ENCODE measurements at places on chromosomes 2 and 18.

- no peak for DNase-seq
Observed at GRCh38 chr2:218360453-218360852, 3.8 kb downstream of the CATIP start.

GRCh38 chr2:234963773-234964615 is 12.2 kb downstream of the SH3BP4 start:
- DNase-seq: no peak

DNA sequence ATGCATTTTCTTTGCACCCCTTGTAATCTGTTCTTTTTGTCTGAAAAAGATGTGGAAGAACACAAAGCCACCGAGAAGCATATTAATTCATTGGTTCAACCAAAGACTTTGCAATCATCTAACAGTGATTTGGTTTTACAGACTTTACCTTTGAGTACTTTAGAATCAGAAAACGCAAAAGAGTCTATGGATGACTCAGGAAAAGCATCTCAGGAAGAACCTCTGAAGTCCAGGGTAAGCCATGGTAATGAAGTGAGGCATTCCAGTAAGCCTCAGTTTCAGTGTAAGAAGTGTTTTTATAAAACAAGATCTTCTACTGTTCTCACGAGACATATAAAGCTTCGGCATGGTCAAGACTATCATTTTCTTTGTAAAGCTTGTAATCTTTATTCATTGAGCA is 35.2 kb downstream of the ZNF407 start:
- DNase-seq: no peak

DNA sequence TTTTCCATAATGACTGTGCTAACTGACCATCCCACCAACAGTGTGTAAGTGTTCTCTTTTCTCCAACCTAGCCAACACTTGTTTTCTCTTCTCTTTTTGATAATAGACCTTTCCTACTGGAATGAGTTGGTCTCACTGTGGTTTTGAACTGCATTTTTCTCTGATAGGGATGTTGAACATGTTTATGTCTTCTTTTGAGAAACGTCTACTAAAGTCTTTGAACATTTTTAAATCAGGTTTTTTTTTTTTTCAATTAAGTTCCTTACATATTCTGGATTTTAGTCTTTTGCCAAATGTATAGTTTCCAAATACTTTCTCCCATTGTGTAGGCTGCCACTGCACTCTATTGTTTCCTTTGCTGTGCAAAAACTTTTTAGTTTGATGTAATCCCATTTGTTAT is 405.5 kb upstream of the FIGN start:
- no peak for DNase-seq

DNA sequence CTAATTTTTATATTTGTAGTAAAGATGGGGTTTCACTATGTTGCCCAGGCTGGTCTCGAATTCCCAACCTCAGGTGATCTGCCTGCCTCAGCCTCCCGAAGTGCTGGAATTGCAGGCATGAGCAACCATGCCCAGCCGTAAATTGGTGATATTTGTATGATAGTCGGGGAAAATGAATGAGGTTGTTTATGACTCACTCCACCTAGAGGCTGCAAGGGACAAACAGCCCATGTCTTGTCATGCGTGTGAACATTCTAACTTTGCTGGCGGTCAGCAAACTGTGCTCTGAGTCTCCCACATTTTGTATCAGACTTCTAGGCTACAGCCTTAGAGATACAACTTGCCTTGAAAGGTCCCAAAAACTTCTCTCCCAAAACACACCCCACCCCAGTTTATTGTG is 133.5 kb upstream of the DTNA start:
- DNase-seq: no peak

- DNase-seq: peak; percentile 81
Observed at GRCh38 chr2:181456660-181457120, 496 bp upstream of the ITGA4 start.

GRCh38 chr18:54792079-54792478 is 36.2 kb upstream of the RAB27B start:
- no peak for DNase-seq

DNA sequence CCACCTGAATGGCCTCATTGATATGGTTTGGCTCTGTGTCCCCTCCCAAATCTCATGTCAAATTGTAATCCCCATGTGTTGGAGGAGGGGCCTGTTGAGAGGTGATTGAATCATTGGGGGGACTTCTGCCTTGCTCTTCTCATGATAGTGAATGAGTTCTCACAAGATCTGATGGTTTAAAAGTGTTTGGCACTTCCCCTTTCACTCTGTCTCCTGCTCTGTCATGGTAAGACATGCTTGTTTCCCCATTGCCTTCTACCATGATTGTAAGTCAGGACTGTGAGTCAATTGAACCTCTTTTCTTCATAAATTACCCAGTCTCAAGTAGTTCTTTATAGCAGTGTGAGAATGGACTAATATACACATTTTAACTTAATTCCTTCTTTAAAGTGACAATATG is 146.8 kb upstream of the KCNJ3 start:
- no peak for DNase-seq

GRCh38 chr2:3712831-3713503 is 9.6 kb downstream of the DCDC2C start:
- no peak for DNase-seq

- DNase-seq: no peak
Observed at GRCh38 chr2:59427980-59428379, 1125.5 kb downstream of the BCL11A start.

DNA sequence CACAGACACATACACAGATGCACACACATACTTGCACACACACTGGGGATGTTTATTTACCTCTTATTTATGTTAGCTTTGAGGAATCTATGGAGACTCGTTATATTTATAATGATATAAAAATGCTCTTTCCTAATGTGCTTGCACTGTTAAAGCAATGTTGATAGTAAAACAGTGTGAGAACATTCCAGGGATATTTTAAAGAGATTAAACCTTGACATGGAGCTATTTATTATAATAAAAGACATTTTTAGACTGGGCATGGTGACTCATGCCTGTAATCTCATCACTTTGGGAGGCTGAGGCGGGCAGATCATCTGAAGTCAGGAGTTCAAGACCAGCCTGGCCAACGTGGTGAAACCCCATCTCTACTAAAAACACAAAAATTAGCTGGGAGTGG is 557.3 kb upstream of the ZNF804A start:
- DNase-seq: no peak

- DNase-seq: no peak
Observed at GRCh38 chr2:226491112-226491511, 308.5 kb downstream of the IRS1 start.

GRCh38 chr2:230085201-230085600 is 16.5 kb upstream of the SLC16A14 start:
- DNase-seq: no peak

DNA sequence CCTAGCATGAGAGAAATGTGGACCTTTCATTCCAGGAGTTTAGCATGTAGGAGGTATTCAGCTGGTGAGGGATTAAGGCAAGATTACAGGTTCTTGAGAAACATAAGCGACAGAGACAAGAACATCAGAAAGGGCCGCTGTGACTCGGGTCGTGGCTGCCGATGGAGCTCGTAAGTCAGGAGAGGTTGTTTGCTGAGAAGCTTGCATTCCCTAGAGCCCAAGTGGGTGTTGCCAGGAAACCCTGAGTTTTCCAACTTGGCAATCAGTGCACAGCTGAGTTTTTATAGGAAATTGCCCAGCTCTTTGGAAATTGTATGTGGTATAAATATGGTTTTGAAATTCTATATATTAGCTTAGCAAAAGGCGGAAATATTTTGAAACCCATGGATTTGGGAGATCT is 46.4 kb upstream of the CYP1B1 start:
- peak; percentile 59 for DNase-seq

- no peak for DNase-seq
Observed at GRCh38 chr2:194203898-194204297, 1453.1 kb upstream of the SLC39A10 start.

DNA sequence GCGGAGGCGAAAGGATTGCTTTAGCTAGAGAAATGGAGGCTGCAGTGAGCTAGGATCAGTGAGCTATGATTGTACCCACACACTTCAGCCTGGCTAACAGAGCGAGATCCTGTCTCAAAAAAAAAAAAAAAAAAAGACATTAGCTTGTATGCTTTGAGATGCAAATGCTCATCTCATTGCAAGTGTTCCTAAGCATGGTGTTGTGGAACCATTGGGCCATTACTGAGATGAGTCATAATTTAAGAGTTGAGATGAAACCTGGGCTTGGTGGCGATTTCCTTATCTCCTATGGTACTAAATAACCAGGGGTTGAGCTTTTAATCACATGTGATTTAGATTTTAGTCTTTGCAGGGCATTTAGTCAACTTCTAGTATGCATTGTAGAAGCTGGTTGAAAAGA is 2.2 kb downstream of the PLEKHA3 start:
- DNase-seq: no peak

- DNase-seq: no peak
Observed at GRCh38 chr2:99545604-99546003, 55.8 kb upstream of the REV1 start.

Measured in right cardiac atrium (tissue), 5 donors.